SJCRH30 (cell line): ENCODE measurements at places on chromosomes 6 and 20. TPM values are rescaled to one million over a fixed set of nuclear protein-coding genes. Genes with fewer than 3 reads are reported as not detected.

DNA sequence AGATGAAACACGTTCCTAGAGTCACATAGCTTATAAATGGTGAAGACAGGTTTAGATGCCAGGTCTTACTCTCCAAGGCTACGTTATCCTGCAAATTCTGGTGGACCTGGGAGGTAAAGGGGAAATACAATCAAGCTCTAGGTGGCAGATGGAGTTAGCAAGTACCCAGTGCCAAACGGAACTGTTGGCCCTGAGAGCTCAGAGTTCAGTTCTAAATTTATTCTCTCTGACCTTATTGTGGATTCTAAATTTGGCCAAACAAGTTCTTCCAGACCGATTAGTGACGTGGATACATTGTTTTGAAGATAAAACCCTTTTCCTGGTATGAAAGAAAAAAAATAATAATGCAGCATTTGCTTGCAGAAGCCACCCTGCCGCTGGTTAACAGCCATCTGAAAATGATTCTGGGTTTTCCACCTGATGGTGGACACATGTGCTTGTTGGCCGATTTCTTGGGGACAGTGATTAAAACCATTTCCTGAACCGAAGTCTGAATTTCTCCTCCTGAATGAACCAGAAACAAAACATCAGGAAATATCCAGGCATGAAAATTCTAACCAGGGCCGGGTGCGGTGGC is 32.5 kb downstream of the RIPOR3 start:
- no peak overlapping the region for H3K4me3 ChIP-seq
- no peak overlapping the region for H3K27ac ChIP-seq
- H3K36me3 ChIP-seq = no peaks in the 10 kb centered on the region
- DNase-seq = no peak
- peaks cover 13% of the 10 kb centered on the region for H3K4me1 ChIP-seq

DNA sequence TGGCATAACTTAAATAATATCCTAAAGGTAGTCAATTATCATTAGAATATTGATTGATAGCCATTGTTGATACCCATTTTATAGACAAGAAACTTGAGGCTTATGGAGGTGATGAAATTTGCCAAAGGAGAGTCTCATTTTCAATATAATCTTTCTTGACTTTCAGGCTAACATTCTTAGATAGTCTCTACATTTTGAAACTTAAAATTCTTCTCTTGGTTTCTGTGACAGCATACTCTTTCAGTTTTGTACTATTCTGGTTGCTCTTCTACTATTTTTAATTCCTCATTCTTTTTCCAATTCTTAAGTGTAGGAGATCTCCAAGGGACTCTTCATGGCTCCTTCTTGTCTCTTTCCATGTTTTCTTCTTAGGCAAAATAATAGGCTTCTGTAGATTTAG is 3.7 kb upstream of the SH3BGRL2 start:
- no peak overlapping the region for H3K4me3 ChIP-seq
- DNase-seq = no peak
- H3K36me3 ChIP-seq = no peaks in the 10 kb centered on the region
- no peak overlapping the region for H3K27ac ChIP-seq

DNA sequence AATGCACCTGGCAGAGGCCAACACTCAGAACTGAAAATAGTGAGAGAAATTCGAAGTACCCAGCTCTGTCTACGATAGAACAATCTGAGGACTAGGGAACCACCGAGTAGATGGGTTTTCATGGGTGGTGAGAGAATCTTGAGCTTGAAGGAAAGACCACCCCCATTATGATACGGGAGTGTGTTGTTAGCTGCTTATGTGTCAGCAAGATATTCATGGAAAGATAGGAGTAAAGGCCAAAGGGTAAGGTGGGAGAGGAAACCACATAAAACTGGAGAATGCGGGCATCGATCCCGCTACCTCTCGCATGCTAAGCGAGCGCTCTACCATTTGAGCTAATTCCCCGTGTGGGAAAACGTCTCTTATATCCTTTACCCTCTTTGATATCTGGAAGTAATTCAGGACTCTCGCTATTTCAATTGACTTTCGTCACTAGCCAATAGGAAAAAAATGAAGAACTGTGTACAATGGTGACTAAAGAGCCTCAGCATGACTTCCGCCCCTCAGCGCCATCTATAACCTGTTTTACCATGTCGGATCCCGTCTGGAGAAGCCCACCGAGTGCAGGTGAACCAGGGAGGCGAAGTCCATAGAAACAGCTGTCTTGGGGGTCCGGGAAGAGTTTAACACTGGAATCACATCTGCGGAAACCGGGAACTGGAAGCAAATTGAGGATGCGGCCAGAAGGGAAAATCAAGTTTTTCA is 25.0 kb upstream of the ABT1 start:
- DNase-seq = peak; percentile 66
- H3K4me3 ChIP-seq = peak overlapping the region; percentile 62
- H3K36me3 ChIP-seq = no peaks in the 10 kb centered on the region
- no peaks in the 10 kb centered on the region for H3K4me1 ChIP-seq
- no peaks in the 10 kb centered on the region for H3K27me3 ChIP-seq

GRCh38 chr6:166575205-166575604 is 11.3 kb downstream of the RAMACL start:
- H3K4me3 ChIP-seq = no peak overlapping the region
- peaks cover 15% of the 10 kb centered on the region for H3K4me1 ChIP-seq
- H3K27ac ChIP-seq = no peak overlapping the region
- no peaks in the 10 kb centered on the region for H3K36me3 ChIP-seq
- DNase-seq = no peak

DNA sequence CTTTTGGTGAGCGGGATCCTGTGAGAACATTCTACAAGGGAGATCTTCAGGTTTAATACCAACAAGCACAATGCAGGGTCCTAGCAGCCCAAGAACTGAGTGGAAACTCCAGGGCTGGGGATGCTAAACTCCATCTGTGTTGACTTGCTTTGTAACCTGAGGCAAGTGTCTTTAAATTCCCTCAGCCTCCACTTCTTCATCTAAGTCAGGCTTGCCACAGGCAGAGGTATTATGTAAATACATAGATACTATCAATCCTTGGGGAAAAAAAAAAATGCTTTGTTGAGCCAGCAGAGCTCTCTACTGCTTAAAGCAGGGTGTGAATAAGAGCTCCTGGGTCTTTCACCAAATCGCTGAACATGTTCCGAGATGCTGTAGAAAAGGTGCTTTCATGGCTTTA is 114.2 kb upstream of the PHACTR1 start:
- H3K4me3 ChIP-seq = no peak overlapping the region
- H3K36me3 ChIP-seq = no peaks in the 10 kb centered on the region
- no peaks in the 10 kb centered on the region for H3K27me3 ChIP-seq
- no peaks in the 10 kb centered on the region for H3K4me1 ChIP-seq
- H3K27ac ChIP-seq = no peak overlapping the region

DNA sequence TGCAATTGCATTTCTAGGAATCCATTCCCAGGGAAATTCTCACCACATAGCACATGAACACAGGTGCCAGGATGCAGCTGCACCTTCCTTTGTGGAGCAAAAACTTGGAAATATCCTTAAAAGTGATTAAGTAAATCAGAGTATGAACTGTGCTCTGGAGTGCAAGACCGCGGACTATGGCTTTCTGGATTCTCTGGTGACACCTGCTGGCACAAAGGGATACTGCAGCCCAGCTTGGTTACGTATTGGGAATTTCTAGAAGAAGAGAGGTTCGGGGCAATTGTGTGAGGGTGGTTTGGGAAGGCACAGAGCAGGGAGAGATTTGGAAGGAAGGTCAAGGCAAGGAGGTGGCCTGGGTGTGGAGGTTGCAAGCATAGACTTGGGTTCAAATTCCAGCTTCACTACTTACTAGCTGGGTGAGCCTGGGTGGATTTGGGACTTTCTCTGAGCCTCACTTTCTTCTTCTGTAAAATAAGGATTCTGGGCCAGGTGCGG is 15.9 kb upstream of the PEDS1 start:
- no peak overlapping the region for H3K4me3 ChIP-seq
- no peaks in the 10 kb centered on the region for H3K27me3 ChIP-seq
- H3K36me3 ChIP-seq = no peaks in the 10 kb centered on the region
- peak; percentile 97 for DNase-seq

GRCh38 chr6:150844371-150844770 is 21.1 kb upstream of the MTHFD1L start:
- H3K4me1 ChIP-seq = no peaks in the 10 kb centered on the region
- no peak overlapping the region for H3K27ac ChIP-seq
- H3K27me3 ChIP-seq = no peaks in the 10 kb centered on the region
- no peak overlapping the region for H3K4me3 ChIP-seq
- no peaks in the 10 kb centered on the region; the same call in 1 of the 2 replicates for H3K36me3 ChIP-seq

DNA sequence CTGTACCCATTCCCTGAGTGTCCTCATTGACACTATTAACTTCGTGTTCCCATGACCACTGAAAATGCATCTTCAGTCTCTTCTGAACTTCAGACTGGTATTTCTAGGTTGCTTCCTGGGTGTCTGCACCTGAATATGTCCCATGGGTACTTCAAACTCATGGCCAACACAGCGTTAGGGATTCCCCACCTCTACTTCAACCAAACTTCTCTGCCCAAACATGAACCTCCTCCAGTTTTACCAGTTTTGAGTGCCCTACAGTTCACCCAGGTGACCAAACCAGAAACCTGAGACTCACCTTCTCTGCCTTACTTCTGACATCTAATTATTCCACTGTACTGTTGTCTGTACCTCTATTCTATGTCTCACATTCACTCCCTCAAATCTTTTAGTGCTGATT is 99.5 kb upstream of the SUPT3H start:
- H3K4me1 ChIP-seq = peaks cover 4% of the 10 kb centered on the region
- no peaks in the 10 kb centered on the region for H3K27me3 ChIP-seq
- no peak overlapping the region for H3K4me3 ChIP-seq
- DNase-seq = no peak
- peaks cover 86% of the 10 kb centered on the region for H3K36me3 ChIP-seq

DNA sequence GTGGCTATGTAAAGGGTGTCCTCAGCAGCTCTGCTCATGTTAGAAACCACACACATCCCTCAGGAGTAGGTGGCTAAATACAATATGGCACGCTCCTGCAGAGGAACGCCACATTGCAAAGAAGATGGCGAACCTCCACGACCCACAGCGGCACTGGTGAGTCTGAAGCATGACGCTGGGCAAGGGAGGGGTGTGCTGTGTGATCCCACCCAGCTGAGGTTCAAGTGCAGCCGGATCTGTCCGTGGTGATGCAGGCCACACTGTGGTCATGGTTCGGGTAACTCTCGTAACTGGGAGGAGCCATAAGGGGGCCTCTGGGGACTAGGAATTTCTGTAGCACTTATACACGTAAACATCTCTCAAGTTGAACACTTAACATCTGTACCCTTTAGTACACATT is 23.4 kb upstream of the APMAP start:
- H3K36me3 ChIP-seq = no peaks in the 10 kb centered on the region
- DNase-seq = no peak
- H3K27ac ChIP-seq = no peak overlapping the region
- H3K4me1 ChIP-seq = no peaks in the 10 kb centered on the region
- H3K27me3 ChIP-seq = no peaks in the 10 kb centered on the region
- H3K4me3 ChIP-seq = no peak overlapping the region

GRCh38 chr6:56002336-56002735 is 126.9 kb upstream of the BMP5 start:
- H3K36me3 ChIP-seq = no peaks in the 10 kb centered on the region
- H3K27ac ChIP-seq = no peak overlapping the region
- no peak for DNase-seq
- H3K4me1 ChIP-seq = no peaks in the 10 kb centered on the region
- no peak overlapping the region for H3K4me3 ChIP-seq

DNA sequence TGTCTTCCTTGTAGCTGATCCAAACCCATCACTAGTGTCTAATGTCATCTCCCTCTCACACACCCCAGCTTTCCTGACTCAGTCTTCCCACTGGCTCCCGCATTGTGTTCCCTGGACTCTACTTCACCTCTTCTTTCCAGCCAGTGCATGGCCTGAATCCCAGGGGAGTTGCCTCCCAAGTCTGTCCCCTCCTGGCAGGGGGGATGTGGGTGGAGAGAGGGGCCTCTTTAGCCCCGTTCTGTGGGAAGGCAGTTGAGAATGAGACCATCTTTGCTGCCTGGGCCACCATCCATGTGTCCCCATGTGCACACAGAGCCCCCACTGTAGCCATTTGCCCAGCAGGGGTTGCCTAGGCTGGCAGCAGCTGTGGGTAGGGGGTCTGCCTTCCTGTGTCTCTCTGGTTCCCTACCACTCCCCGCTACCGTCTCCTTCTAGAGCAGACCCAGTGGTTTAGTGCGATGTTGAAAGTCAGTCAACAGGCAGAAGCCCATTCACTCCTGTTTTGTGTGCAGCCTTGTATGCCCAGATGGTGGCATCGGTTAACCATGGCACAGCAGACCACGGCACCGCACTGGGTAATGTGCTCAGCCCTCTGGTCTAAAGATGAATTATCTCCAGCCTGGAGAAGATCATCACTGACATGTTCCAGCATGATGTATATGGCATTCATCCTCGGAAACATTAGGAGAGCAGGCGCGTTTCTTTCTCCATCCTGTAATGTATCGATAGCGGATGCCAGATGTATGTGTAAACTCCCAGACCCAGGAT is 178.8 kb upstream of the SNX9 start:
- H3K27me3 ChIP-seq = no peaks in the 10 kb centered on the region
- H3K4me1 ChIP-seq = no peaks in the 10 kb centered on the region
- no peak overlapping the region for H3K4me3 ChIP-seq
- no peak overlapping the region for H3K27ac ChIP-seq

GRCh38 chr20:35592339-35592974 is 23.2 kb upstream of the SPAG4 start:
- no peak for DNase-seq
- H3K4me3 ChIP-seq = no peak overlapping the region
- no peaks in the 10 kb centered on the region for H3K27me3 ChIP-seq
- H3K36me3 ChIP-seq = no peaks in the 10 kb centered on the region
- H3K4me1 ChIP-seq = peaks cover 17% of the 10 kb centered on the region

DNA sequence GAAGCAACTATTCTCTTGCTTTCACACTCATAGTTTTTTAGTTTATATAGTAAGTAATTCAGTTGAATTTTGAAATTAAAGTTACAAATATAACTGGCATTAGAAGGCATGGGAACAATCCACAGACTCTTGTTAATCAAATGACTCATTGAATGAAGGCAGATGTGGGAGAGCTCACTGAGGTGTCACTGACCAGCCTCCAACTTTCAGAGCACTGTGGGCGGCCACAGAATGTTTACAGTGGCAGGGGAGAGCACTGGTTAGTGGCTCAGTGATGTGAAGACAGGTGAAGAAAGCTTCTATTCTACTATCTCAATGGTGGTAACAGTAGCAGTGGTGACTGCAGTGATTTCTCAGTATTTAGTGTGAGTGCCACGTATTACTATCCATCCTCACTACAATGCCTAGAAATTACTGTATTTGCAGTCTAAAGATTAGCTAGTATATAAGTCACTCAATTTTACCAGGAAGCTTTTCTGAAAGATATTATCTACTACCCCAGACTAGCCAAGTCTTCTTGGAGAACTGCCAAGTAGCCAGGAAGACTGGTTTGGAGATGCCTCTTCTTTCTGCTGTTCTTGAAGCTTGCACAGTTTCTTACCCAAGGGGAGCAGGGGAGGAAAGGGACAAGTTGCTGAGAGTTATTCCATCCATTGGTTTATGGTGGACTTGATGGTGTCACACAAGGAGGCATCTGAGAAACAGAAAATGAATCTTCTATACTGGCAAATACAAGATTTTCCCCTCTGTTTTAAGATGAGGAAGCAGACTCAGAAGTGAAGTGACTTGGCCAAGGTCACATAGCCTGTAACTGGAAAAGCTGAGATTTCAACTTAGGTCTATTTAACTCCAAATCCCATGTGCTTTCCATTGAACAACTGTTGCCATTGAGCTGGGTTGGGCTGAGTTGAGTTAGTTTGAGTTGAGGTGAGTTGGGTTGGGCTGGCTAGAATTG is 231.2 kb downstream of the ANKRD60 start:
- no peak overlapping the region for H3K4me3 ChIP-seq
- H3K27me3 ChIP-seq = no peaks in the 10 kb centered on the region
- H3K36me3 ChIP-seq = no peaks in the 10 kb centered on the region

Gene RAET1G
- not detected in 2 replicates for total RNA-seq

Gene CYP21A2
- total RNA-seq = 0.08 TPM in 1 of 2 replicates, not detected in the other

Gene FRS3
- total RNA-seq = 2.6 TPM in 2 replicates

Gene RSPH4A
- total RNA-seq = 1.6 and 2.1 TPM in 2 replicates

Gene BTNL2
- total RNA-seq = not detected in 2 replicates

Gene IL17A
- not detected in 2 replicates for total RNA-seq
